ENCODE measurements at places on chromosomes 16 and 17.

DNA sequence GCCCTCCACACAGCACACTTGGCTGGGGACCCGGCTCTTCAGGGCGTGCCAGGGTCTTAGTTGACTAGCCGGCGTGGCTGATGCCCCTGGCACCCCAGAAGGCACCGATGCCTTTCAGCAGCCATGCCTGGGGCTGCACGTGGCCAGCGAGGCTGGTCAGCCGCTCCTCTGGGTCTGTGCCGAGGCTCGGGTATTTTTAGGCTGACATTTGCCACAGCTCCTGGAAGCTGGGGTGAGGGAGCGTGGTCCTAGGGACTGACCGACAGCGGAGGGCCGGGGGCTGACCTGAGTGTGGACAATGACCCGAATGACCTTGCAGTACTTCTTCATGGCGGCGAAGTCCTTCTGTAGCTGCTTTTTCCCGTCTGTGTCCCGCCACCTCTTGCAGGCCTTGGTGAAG lies 3.9 kb downstream of the RPL3L start:
- no peak for DNase-seq

DNA sequence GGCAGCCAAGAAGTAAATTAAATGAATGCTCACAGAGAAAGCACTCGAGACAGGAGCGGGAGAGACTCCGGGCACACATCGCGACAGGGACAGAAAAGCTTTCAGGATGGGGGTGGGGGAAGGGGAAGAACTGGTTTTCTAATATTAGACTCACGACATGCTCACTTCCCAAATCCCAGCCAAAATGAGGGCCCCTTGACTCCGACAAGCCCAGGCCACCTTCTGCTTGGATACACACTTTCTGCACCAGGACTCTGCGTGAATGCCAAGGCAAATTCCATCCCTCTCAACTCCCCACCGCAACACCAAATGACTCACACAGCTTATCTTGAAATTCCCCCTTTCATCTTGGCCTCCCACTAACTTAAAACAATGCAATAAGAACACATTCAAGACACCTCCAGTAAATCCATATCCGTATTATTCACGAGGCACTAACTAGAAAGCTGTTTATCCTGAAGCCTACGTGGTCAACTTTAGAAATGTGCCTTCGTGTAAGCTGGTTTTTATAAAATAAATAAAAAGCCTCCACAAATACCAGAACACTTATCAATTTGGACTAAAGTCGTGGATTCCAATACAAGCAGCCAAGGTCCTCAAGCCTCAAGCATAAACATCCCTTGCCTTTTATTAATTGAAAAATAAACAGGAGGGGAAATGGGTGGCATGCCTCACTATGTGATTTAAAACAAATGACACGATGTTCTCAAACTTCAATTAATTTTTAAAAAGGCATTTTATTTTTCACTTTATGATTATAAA lies 46.1 kb downstream of the NXN start:
- no peak for DNase-seq

DNA sequence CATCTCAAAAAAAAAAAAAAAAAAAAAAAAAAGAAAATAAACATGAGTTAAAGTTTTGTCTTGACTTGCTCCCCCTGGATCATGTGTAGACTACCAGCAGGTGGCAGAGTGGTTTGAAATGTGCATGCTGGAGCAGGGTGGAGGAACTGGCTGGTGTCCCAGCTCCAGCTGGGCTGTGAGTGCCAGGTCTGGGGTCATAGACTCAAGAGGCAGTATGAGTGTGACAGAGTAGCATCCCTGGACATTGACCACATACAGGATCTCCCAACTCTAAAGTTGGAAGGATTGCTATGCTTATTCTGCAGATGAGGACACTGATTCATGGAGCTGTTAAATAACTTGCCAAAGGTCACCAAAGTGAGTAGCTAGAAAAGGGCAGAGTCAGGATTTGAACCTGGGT lies 198.0 kb upstream of the MPHOSPH6 start:
- no peak for DNase-seq

DNA sequence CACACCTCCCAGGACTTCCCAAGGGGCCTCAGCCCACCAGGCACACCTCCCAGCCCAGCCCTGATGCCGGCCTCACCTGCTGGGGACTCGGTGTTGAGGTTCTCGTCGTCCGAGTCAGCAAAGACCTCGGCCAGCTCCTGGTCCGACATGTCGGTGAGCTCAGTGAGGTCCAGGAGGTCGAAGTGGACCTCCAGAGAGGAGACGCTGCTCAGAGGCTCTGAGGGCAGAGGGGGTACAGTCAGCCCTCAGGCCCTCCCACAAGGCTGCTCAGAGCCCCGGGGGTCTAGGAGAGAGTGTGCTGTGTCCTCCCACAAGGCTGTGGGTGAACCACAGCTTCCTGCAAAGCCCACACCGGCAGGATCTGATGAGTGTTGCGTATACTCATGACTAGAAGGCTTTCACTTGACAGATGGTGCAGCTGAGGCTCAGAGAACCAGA lies 10.5 kb downstream of the DBNDD1 start:
- no peak for DNase-seq

- DNase-seq = no peak
Measured at GRCh38 chr17:57366558-57367351, 110.4 kb downstream of the MSI2 start.

- no peak for DNase-seq
Measured at GRCh38 chr16:4322121-4323052, 6.5 kb downstream of the GLIS2 start.

DNA sequence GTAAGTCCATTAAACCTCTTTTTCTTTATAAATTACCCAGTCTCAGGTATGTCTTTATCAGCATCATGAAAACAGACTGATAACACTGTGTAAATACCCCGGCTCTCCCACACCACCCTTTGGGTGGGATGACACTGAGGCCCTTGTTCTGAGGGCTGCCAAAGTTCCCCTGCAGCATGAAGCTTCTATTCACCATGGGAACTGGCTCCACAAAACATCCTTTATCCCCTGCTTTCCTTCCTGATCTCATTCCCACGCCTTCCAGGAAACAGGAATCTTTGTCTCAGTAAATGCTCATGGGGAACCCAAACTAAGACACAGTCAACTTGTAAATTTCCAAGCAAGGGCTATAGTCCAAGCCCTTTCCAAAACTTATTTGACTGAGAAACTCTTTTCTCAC lies 88.4 kb downstream of the ABCC12 start:
- DNase-seq = no peak

DNA sequence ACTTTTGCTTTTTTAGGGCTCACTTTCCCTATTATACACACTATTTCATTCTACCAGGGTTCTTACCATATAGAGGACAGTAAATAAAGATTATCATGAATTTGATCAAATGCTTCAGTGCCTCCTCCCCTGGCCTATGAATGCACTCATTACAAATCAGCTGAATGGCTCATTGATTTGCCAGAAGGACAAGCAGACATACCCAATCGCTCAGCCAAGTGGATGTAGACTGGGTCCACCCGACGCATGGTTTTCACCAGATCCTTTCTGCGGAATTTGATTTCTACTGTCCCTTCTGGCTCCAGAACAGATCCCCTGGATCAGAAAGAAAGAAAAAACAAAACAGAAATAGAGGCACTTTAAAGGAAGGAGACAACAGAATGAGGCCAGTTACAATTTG lies 162.6 kb downstream of the AATF start:
- DNase-seq = no peak

GRCh38 chr17:66983414-66984021 lies 19.0 kb downstream of the CACNG4 start:
- DNase-seq = no peak

GRCh38 chr16:28623172-28623711 lies 13.4 kb upstream of the SULT1A1 start:
- peak; percentile 32 for DNase-seq

DNA sequence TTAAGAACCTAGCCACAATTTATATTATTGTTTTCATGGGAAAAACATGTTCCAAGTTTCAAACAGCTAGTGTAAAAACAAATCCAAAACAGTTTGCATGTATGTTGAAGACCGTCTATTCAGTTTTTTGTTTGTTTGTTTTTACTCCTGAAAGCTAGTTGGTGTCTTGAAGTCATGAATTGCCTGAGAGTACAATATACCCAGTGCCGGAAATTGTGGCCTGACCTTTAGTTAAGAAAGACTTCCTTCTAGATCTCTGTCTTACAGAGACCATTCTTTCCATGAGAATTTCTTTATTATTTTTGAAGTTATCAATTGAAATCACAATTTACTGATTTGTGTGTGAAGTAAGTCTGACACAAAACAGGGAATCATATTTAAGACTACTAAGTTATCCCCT lies 474.8 kb downstream of the KCNJ2 start:
- no peak for DNase-seq

GRCh38 chr17:8900626-8901585 lies 33.4 kb upstream of the PIK3R6 start:
- DNase-seq = no peak

DNA sequence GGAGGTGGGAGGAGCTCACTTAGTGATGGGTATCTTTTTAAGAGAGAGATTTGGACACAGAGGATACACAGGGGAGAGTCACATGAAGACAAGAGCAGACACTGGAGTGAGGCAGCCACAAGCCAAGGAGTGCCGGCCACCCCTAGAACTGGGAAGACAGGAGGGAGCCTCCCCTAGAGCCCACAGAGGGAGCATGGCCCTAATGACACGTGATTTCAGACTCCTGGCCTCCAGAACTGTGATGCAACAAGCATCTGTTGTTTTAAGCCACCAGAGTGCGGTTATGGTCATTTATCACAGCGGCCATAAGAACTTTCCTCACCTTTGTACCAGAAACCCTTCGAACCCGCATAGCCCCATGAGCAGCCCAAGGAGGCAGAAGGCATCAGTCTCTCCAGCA lies 33.3 kb downstream of the SLC38A8 start:
- no peak for DNase-seq

DNA sequence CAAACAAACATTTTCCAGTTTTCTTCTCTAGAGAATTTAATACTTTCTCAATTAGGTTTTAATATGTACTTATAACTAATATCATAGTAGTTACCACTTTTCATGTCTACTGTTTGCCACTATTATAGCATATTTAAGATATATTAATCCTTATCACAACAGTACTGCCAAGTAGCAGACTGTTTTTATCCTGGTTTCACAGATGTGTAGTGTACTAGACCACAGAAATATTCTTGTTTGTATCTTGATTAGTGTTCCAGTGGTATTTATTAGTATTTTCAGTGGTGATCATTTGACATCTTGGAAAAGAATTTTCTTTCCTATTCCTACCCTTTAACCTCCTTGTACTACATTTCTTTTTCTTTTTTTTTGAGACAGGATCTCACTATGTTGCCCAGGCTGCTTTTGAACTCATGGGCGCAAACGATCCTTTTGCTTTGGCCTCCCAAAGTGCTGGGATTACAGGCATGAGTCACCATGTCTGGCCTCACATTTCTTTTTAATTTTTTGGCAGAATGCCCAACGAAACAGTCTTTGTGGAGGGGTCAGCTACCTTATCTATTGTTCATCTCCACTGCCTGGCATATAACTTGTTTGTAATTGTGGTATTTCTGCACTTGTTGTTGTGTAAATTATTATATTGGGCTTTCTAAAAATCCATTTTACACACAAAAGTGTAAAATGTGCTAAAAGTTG lies 27.2 kb downstream of the MAP2K4 start:
- no peak for DNase-seq

- no peak for DNase-seq
Measured at GRCh38 chr16:66476328-66477027, 49.4 kb downstream of the BEAN1 start.

DNA sequence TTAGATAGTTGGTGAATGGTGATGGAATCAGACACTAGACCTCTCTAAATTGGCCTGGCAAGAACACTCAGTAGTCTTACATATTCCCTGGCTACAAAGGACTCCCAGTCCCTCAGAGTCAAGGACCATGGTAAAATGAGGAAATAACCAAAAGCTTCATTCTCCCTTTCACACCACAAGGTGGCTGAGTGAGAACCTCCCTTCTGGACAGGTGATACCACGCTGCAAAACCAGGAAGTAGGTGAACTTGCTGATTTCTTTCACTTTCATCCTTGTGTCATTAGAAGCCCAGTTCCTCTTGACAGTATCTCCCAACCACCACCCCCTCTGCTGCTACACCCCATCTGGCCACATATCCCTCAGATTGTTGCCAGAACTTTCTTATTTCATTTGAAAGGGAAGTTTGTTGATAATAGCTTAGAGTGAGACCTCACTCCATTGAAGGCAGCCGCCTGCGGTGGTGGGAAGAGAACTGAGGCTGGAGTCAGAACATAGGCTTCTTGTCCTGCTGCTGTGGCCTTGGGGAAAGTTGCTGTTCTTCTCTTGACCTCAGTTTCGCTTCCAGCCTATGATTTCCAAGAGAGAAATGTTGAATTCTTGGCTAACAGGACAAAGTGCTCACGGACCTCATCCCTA lies 290.6 kb upstream of the CCL2 start:
- DNase-seq = no peak

GRCh38 chr16:87437327-87437726 lies 45.2 kb downstream of the MAP1LC3B start:
- DNase-seq = no peak

DNA sequence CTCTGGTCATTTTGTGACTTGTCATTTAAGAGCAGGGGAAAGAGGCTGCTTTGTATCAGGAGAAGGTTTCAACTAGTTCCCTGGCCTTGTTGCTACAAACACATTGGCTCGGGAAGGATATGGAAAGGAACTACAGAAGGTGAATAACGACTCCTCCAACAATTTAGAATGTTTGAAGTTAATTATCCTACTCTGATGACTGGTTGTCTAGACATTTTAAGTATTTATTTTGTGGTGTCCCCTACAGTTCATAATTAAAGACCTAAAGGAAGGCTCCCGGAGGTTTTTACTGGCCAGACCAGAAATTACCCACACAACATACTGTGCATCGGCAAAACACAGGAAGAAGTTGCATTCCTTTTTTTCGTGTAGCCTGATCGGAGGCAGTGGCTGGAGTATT lies 515.8 kb upstream of the SALL1 start:
- no peak for DNase-seq

GRCh38 chr17:64377769-64378282 lies 12.8 kb downstream of the PECAM1 start:
- DNase-seq = no peak

GRCh38 chr16:78381060-78381459 lies 281.6 kb downstream of the WWOX start:
- DNase-seq = no peak
